Calu3 (cell line): ENCODE measurements at places on chromosomes 5 and 9.

- no peak for DNase-seq
Observed at GRCh38 chr9:113573046-113573958, 109.8 kb downstream of the RGS3 start.

DNA sequence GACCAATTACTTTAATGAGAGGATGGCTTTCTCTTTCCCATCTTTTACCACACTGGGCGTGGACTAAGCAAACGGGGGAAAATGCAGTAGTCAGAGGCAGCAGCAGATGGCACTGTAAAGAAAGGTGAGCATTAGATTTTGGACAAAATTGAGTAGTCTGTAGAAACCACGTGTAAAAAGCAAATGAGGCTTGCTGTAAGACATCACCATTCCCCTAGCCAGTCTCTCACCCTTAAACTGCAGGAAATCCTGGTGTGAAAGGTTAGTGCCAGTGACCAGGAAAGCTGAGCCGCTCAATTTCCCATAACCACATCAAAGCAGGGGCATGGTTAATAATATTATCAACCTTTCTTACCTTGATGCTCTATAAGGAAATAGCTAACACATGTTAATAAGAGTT lies 31.8 kb downstream of the SPATA31C2 start:
- DNase-seq, result peak; percentile 31

DNA sequence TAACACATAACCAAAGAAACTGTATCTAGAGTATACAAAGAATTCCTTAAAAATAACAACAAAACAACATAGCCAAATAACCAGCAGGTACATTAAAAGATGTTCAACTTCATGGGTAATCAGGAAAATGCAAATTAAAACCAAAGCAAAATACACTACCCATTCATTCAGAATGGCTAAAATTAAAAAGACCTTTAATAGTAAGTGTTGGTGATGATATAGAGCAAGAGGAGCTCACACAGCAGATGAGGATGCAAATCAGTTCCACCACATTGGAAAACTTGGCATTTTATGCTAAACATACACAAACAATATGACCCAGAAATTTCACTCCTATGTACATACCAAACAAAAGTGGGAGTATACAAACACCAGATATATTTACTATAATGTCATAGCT lies 97.8 kb downstream of the DENND1A start:
- no peak for DNase-seq

GRCh38 chr5:55347786-55348185 lies 40.0 kb downstream of the MTREX start:
- no peak for DNase-seq

GRCh38 chr9:124595743-124596142 lies 88.5 kb upstream of the NR5A1 start:
- no peak for DNase-seq

- no peak for DNase-seq
Observed at GRCh38 chr9:17339156-17339555, 204.3 kb downstream of the CNTLN start.

GRCh38 chr9:112325127-112325526 lies 8.3 kb downstream of the PTBP3 start:
- peak; percentile 51 for DNase-seq

DNA sequence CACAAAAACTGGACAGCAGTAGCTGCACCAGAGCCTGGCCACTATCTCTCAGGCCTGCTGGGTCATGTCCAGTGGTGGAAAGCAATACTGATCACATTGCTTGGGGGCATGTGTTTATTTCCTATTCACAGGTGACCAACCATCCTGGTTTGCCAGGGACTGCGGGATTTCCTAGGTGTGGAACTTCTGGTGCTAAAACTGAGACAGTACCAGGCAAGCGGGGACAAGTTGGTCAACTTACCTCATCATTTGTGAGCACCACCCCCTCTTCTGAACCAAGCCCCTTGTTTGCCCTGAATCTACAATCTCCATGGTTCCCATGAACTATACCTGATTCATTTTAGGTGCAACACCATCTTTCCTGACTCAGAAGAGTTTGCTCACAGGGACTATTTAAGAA lies 81.3 kb downstream of the TNC start:
- no peak for DNase-seq

DNA sequence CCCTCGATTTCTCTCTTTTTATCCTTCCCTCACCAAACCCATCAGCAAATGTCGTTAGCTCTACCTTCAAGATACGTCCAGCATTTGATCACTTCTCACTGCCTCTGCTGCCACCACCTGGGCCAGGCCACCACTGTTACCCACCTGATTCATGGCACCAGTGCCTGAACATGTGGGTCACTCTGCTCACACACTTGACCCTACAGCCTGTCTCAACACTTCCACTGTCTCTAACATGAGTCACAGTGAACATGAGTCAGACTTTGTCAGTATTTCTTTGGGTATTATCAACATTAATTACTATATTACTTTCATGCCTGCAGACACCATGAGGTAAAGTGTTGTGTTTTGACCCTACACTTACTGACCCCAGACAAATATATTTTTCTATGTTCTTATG lies 19.6 kb downstream of the SLC24A2 start:
- DNase-seq, result peak; percentile 1

DNA sequence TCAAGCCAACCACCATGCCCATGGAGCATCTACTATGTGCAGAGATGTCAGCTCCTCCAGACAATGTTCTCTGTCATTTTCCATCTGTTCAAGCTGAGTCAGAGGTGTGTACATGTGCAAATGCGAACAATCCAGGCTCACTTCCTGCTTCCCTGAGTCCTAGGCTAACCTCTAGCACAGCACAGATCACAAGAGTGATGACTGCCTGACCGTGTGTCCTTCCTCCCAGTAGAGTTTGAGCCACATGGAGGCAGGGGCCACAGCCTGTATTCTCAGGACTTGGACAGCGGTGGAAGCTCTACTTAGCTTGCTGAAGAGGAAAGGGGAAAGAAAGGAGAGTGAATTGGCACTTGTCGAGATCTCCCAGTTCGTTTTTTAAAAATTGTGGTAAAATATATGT lies 87.2 kb downstream of the KCNIP1 start:
- DNase-seq, result no peak

- no peak for DNase-seq
Observed at GRCh38 chr5:143932584-143932983, 120.6 kb downstream of the HMHB1 start.

DNA sequence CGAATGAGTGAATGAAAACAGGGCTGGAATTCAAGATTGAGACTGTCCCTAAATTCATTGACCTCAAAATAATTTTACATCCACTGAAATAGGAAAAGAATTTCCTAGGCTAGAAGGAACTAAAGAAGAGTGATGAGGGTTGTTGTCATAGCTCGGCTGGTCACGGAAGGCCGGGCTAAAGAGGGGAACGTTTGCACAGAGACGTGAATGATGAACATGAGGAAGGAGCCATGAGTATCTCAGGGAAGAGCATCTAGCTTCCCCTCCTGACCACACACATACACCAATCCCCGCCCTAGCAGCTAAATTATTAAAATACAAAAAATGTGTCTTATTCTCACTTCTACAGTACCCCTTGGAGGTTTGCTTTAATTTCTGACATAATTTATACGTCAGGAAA lies 124.4 kb upstream of the ABCA1 start:
- DNase-seq, result no peak

GRCh38 chr9:109894473-109894872 lies 114.5 kb downstream of the PALM2AKAP2 start:
- DNase-seq, result no peak

GRCh38 chr9:79210541-79211243 lies 361.1 kb upstream of the TLE4 start:
- no peak for DNase-seq

DNA sequence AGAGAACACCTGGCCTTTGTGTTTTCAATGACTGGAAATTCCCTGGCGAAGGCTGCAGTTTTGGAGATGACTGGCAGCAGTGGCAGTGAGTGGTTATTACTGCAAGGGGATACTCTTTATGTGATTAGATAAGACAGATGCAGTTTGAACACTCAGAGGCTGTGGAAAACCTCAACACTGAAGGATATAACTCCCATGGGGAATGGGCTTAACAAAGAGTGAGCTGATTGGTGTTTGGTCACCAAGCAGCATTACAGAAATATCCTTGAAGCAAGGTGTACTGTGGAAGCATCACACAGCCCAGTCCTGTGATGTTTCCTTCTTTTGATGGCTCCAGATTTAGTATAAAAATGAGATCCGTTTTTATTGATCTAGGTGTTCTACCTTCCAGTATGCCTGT lies 490.7 kb upstream of the PTPRD start:
- DNase-seq, result no peak

DNA sequence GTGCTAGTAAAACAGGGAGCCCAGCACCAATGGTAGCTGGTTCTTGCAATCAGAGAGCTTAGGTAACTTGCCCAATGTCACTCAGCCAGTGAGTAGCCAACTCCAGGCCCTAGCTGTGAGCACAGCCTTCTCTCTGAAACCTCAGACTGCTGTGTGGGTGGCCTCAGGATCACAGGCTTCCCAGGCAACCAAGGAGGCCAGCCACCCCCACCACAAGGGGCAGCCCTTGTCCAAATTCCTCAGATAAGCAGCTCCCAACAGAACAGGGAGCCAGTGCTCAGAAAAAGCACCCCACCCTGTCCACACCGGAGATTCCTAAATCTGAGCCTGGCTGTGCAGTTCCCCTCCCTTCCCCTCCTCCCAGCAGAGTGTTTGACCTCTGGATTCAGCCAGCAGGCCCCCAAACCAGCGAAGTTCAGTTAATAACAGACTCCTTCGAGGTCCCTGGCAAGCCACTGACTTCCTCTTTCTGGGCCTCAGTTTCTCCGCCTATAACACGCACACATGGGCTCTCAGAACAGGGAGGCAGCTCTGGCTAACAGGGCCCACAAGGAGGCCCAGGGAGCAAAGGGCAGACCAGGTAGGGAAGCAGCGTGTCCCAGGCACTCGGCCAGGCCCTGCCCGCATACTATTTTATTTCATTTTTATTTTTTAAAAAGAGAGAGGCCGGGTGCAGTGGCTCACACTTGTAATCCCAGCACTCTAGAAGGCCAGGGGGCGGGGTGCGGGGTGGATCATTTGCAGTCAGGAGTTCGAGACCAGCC lies 2.7 kb downstream of the EEIG1 start:
- DNase-seq, result peak; percentile 49

GRCh38 chr5:141196363-141196762 lies 3.1 kb upstream of the PCDHB11 start:
- no peak for DNase-seq

DNA sequence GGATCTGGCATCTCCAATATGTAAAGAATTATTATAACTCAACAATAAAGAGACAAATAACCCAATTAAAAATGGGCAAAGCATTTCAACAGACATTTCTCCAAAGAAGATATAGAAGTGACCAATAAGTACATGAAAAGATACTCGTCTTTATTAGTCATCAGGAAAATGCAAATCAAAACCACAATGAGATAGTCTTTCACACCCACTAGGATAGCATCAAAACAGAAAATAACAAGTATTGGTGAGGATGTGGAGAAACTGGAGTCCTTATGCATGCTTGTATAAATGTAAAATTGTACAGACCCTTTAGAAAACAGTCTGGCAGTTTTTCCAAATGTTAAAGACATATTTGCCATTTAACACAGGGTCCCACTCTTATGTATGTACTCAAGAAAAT lies 39.1 kb upstream of the ITGA1 start:
- no peak for DNase-seq
